Muscle of leg (tissue), 16 donors: ENCODE measurements at places on chromosomes 5 and 9. TPM values are rescaled to one million over a fixed set of nuclear protein-coding genes. Genes with fewer than 3 reads are reported as not detected.

The ACSL6 gene
- total RNA-seq, result 0.62 TPM

GRCh38 chr5:32642276-32643002, 57.1 kb downstream of the SUB1 start:
- DNase-seq, result peak; percentile 17

DNA sequence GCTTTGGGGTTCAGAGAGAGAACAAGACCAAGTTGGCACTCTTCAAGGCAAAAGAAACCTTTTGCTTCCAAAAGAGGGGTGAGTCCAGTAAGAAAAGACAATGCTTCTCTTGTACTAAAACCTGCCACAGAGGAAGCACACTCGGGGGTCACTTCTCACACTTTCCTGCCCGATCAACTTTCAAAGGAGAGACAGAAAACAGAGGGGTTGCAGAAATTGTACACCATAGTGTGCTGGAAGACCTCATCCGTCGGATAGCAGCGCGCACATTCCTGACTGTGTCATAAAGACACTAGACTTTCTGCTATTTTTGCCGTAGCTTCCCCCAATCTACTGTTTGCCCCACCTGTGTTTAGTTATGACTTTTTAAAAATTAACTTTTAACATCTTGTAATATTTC, 66.9 kb downstream of the OR2K2 start:
- no peak for DNase-seq

The ADGRD2 gene
- total RNA-seq, result not detected
